GM12891 (cell line): ENCODE measurements at places on chromosomes 3 and 15.

DNA sequence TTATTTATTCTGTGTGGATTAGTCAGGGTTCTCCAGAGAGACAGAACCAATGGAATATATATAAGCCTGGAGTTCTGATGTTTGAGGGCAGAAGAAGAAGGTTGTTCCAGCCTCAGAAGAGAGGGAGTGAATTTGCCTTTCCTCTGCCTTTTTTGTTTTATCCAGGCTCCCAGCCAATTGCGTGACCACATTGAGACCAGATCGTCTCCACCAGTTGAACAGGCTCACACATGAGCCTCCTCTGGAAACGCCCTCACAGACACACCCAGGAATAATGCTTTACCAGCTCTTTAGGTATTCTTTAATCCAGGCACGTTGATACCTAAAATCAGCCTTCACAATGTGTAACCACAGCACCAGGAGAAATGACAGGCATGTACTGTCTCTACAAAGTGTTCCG is 923.1 kb downstream of the TBL1XR1 start:
- DNase-seq = no peak

DNA sequence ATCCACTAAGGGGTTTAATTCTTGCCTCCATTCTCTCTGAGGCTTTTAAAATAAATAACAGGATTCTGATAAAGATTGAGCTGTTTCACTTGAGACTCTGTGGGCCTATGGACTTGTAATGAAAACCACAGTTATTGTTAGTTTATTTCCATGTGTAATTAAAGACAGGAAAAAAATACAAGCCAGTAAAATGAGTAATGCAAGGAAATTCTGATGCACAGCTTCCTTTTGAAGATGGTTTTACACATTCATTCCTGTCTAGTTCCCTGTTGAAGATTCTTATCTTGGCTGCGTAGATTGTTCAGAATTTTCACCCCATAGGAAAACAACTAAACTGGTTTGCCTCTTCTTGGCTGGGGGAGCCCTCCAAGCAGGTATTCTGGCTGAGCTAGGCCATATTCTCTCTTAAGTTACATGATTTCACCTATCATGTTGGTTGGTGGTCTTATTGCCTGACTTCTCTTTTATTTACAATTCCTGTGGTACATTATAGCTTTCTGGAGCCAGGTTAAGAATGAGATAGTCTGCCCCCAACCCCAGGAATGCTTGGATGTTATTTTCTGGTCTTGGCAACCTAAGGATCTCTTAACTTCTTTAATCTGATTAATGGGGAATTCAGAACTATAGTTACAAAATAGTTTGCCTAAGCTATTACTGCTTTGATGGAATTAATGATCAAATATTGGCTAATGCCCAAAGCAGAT is 67.6 kb downstream of the MITF start:
- no peak for DNase-seq

- DNase-seq = no peak
Measured at GRCh38 chr3:101730839-101731238, 6.4 kb downstream of the CEP97 start.

DNA sequence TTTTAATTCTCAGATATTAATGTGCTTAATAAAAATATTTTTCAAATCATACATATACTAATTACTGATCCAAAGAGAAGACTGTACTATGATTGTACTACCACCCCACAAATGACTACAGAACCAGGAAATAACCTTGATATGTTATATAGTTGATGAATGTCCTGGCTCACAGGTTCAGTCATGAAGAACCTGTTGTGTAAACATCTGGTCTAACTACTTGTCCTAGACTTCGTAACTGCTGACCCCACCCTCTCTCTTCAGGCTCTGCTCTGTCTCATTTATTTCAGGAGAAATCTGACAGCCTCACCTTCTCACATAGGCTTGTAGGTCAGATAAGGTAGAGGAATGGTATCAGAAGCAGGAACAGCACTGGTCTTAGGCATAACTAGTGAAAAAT is 14.7 kb upstream of the CSTA start:
- DNase-seq = no peak

DNA sequence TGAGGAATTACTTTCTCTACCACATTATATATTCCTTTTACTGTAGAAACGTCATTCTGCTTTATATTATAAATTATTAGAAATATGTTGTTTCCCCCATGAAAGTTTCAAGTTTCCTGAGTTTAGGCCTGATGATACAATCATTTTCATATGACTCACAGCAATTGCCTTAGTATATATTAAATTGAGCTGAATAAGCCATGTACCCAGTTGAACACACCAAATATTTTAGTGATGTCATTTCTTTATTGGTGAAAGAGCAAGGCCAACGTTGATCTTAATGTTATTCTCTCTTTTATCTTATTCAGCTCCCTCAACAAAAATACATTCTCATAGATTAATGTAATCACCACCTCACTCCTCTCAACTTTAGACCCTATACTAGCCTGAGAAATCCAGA is 30.8 kb downstream of the B3GNT5 start:
- no peak for DNase-seq
